ENCODE measurements at places on chromosomes 12 and 14.

- DNase-seq, result no peak
Observed at GRCh38 chr12:89288959-89289358, 63.3 kb downstream of the DUSP6 start.

GRCh38 chr14:99809859-99810558 is 16.8 kb downstream of the EML1 start:
- no peak for DNase-seq

GRCh38 chr14:97975962-97976361 is 1178.8 kb downstream of the VRK1 start:
- DNase-seq, result no peak

DNA sequence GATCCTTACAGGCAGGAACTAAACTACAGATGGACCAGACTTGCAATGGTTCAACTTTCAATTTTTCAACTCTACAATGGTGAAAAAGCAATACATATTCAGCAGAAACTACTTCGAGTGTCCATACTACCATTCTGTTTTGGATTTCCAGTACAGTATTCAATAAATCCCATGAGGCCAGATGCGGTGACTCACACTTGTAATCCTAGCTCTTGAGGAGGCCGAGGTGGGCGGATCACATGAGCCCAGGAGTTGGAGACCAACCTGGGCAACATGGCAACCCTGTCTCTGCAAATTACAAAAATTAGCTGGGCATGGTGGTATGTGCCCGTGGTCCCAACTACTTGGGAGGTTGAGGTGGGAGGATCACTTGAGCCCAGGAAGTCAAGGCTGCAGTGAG is 336.1 kb downstream of the MED13L start:
- DNase-seq, result no peak

DNA sequence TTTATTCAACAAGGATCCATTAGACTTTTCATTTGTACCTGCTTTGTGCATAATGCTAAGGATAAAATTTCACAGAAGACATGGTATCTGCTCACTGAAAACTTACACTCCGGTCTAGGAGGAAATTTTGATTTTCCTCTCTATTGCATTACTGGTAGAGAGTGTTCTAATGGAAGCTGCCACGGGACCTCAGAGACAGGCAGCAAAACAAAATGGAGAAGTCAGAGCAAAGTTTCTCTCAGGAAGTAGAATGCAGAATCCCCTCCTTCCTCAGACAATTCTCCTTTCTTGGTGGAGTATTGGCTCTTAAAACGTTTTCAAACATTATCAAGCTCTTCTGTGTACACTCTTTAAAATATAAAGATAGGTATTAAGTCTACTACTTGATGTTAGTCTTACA is 12.3 kb downstream of the CLEC2B start:
- DNase-seq, result no peak

DNA sequence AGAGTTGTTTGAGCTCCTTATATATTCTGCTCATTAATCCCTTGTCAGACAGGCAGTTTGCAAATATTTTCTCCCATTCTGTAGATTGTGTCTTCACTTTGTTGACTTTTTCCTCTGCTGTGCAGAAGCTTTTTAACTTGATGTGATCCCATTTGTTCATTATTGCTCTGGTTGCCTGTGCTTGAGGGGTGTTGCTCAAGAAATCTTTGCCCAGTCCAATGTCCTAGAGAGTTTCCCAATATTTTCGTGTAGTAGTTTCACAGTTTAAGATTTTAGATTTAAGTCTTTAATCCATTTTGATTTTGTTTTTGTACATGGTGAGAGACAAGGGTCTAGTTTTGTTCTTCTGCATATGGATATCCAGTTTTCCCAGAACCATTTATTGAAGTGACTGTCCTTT is 19.8 kb downstream of the ABCC9 start:
- no peak for DNase-seq

DNA sequence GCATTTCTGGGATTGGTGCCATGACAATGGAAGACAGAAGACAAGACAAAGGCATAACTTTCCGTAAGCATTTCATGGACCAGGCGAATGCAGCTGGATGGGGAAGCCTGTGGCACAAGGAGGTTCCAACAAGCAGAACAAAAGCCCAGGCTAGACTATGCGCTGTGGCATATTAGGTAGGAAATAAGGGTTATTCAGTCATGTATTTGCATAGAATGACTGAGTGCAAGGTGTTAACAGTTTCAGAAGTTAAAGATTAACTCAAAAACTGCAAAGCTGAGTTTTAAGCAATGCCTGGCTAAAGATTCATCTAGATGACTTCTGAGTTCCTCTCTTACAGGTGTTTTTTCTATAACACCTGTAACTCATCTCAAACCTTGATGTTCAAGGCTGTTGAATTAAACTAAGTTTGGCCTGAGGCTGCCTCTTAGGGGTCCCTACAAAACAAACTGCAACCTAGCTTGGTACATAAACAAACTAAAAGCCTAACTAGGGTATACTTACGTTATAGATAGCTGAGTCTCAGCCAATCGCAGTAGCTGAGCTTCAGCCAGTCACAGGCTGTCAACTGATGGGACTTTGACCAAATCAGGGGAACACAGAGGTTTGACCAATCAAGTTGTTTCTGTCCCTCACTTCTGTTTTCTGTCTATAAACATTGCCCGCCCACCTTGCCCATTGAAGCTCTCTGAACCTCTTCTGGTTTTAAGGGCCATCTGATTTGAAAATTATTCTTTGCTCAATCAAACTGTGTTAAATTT is 52.2 kb upstream of the PLBD1 start:
- no peak for DNase-seq

GRCh38 chr12:124030510-124030909 is 57.5 kb downstream of the ZNF664 start:
- no peak for DNase-seq

- no peak for DNase-seq
Observed at GRCh38 chr12:101795013-101795412, 35.7 kb downstream of the GNPTAB start.

DNA sequence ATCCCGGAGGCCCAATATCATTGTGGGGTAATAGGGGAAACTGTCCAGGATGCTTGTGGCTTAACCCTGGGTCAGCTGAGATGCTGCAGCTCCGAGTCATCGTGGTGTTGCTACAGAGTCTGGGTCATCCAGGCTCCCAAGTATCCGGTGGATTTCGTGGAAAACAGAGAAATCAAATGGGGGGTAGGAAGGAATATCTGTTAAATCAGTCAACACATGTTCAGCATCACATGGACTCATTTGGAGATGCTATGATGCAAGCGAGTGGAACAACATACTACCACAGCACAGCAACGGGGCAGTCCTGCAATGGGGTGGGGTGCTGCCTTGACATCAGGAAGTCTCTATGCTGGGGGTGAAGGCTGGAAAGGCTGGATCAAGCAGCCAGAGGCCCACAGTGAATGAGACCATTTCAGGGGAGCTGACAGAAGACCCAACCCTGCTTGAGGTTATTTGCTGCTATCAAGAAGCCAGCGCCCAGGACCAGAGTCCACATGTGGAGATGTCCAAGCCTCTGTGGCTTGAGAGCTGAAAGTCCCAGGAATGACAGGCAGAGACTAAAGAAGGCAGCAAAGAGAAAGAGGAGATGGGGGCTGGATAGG is 22.9 kb downstream of the VDR start:
- peak; percentile 84 for DNase-seq

GRCh38 chr14:106200541-106201315 is 674.3 kb downstream of the TMEM121 start:
- no peak for DNase-seq

DNA sequence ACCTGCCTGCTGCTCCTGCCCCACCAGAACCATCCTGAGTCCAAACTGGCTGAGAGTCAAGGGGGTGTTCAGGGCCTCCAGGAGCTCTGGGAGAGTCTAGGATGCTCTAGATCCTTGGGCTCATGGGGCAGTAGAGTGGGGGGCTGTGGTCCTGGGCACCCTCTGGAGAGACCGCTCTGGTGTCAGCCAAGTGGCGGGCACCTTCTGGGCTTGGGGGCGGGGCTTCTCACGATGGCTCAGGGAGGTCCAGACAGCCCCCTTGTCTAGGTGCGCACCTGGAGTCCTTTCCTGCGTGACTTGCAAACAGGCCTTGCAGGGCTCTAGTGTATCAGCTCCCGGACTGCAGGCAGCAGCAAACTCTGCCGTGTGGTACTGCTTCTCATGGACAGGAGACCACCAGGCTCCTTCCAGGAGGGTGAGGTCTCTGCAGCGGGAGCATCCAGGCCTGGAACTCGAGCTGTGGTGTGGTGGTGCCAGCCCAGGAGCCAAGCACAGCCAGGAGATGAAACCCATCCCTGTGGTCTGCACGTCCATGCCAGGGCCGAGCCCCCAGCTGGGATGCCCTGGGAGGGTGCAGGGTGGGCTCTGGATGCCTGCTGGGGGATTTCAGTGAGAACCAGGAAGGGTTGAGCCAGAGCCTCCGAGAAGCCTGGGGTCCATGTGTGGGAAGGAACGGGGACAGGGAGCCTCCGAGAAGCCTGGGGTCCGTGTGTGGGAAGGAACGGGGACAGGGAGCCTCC is 15.0 kb downstream of the PACS2 start:
- DNase-seq, result no peak

DNA sequence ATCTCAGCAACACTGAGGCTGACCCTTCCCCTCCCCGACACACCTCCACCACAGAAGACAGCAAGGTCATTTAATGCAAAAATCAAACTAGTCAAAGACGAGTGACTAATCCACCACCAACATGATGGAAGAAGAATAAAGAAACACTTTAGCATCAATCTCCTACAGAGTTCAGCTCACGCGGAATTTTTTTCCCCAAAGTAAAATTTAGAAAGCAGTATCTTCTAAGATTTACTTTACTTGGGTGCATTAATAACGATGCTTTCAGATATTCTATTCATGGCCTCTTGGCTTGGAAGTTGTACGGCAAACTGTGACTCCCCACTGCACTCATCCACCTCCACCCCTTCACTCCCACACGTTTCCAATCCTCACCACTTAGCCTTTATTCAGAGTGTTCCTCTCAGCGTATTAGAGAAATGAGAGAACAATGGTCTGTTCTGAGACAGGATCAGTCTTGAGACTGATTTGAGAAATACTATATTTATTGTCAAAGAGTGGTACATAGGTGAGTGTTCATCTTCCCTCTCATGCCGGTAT is 1.9 kb downstream of the EGLN3 start:
- DNase-seq, result no peak

GRCh38 chr12:131530422-131530821 is 180.5 kb upstream of the SFSWAP start:
- DNase-seq, result no peak

DNA sequence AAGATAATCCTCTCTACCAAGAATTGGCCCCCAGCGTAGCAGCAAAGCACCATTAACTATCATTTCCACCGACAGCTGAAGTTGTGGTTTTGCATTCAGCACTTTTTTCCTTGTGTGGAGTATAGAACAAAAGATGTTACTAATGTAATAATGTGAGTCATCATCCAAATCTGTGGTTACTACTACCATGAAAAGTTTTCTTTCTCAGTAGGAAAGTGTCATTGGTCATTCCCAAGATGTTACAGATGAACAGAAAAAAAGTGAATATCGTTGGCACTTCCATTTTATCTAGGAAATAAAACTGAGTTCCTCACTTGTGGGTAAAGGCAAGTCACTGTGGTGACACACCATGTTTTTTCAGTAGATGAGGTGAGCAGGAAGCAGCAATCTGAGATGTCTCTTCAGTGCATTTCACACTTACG is 30.3 kb upstream of the IFNG start:
- peak; percentile 30 for DNase-seq

- no peak for DNase-seq
Observed at GRCh38 chr12:79409562-79409961, 281.2 kb downstream of the PAWR start.

DNA sequence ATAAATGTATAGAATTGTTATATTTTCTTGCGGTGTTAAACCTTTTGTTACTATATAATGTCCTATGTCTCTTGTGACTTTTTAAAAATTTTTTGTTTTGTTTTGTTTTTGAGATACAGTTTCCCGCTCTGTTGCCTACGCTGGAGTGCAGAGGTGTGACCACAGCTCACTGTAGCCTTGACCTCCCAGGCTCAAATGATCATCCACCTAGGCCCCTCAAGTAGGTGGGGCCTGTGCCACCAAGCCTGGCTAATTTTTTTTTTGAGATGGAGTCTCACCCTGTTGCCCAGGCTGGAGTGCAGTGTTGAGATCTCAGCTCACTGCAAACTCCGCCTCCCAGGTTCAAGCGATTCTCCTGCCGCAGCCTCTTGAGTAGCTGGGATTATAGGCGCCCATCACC is 26.5 kb upstream of the RCOR1 start:
- no peak for DNase-seq

DNA sequence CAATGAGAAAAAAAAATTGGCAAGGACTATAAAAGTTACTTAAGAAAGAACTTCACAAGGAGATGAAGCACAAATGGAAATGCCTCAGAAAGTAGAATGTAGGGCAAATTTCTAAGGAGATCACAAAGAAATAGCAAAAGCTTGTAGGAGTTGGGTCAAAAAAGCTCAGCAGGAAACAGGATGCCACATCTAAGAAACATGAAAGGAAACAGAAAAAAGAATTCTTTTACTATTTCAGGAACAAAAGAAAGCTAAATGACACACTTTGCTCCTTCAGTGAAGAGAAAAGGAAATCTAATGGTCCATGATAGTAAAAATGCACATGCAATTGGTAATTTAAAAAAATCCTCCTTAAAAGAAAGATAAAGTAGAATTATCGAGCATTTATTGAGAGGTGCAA is 452.1 kb upstream of the GARIN6 start:
- no peak for DNase-seq

- no peak for DNase-seq
Observed at GRCh38 chr12:80445083-80445793, 1.2 kb downstream of the PTPRQ start.

DNA sequence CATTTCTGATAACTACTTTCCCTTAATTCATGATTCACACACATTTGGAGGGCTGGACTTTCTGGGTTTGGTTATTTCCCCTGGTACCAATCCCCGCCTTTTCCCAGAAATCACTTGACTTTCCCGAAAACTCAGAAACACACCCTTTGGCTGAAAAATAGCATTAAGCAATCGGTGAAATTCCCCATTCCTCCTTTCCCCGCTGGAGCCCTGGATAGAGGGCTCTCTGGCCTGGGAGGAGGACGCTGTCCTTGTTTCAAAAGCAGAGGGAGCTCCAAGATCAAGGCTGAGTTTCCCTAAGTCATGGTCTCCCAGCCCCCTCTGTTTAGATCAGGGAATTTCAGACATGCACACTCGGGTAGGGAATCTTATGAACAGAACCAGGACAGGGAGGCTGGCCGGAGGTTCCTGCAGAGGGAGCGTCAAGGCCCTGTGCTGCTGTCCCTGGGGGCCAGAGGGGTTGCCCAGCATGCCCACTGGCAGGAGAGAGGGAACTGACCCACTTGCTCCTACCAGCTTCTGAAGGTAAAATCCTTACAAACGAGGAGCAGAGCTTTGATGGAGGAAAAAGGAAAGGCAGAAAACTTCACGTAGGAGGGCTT is at the start of gene C1S:
TSS of gene C1S (plus strand) at position 366 of the 602 bp plus-strand sequence. CDS start 1,195 bp downstream, outside the sequence.
- peak; percentile 94 for DNase-seq

GRCh38 chr12:45284096-45284901 is 68.4 kb downstream of the ANO6 start:
- DNase-seq, result peak; percentile 82
